Renal cortex interstitium (tissue), 15 donors: ENCODE measurements at places on chromosomes 5 and 9.

GRCh38 chr9:27471366-27471765, 52.7 kb upstream of the IFNK start:
- DNase-seq, result no peak

DNA sequence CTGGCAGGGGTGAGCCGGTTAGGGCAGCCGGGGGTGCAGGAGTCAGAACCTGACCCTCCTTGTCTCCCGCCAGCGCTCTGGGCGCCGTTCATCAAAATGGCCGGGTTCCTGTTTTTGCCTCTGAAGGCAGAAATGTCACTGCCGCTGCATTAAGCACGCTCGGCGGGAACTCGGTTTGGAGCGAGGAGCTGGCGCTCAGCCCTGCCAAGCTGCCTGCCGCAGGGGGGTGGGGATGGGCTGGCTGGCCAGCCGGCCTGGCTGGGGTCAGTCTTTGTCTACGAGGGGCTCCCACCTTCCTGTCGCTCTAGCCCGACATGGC, 63.7 kb downstream of the CXXC5 start:
- no peak for DNase-seq

- no peak for DNase-seq
Measured at GRCh38 chr5:96243862-96244261, 189.2 kb downstream of the PCSK1 start.

- no peak for DNase-seq
Measured at GRCh38 chr5:61744690-61745619, 412.9 kb downstream of the ZSWIM6 start.

GRCh38 chr5:17287501-17288155, 70.2 kb downstream of the BASP1 start:
- no peak for DNase-seq

DNA sequence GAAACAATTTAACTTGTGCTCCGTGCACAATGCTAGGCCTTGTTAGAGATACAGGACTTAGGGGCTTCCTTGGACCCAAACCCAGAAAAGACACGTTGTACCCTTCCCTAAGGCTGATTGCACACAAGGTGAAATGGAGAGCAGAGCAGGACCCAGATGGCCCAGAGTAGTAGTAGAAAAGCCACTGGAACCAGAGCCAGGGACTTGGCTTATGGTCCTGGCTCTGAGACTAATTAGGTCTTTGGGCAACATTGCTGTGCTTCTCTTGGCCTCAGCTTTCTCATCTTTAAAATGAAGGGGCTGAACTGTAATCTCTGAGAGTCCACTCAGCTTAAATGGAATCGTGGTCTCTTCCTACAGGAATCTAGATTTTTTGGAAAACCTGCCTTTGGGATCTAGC, 42.3 kb downstream of the EBF1 start:
- DNase-seq, result no peak

- DNase-seq, result no peak
Measured at GRCh38 chr5:4977416-4978110, 162.6 kb upstream of the ADAMTS16 start.

DNA sequence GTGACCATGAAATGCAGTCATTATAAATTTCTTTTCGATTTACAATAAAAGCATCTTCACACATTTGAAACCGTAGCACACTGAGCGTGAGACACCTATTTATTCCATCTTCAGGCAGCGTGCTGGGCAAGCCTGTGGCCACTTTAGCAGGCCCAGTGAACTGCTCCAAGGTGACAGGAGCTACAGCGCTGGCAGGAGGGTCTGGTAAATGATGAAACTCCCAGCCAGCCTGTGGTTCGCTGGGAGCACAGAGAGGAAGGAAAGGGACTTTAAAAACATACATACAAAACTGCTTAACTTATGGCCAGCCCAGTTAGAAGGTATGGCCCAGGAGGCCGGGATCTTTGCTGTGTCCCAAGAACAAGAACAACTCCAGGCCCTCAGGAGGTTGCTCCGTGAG, 5.1 kb downstream of the RAPGEF1 start:
- no peak for DNase-seq

- DNase-seq, result no peak
Measured at GRCh38 chr5:169703813-169704212, 66.7 kb downstream of the DOCK2 start.
